ENCODE measurements at places on chromosomes 6 and 20.

GRCh38 chr6:131643855-131644460, 6.9 kb downstream of the ENPP3 start:
- no peak for DNase-seq

DNA sequence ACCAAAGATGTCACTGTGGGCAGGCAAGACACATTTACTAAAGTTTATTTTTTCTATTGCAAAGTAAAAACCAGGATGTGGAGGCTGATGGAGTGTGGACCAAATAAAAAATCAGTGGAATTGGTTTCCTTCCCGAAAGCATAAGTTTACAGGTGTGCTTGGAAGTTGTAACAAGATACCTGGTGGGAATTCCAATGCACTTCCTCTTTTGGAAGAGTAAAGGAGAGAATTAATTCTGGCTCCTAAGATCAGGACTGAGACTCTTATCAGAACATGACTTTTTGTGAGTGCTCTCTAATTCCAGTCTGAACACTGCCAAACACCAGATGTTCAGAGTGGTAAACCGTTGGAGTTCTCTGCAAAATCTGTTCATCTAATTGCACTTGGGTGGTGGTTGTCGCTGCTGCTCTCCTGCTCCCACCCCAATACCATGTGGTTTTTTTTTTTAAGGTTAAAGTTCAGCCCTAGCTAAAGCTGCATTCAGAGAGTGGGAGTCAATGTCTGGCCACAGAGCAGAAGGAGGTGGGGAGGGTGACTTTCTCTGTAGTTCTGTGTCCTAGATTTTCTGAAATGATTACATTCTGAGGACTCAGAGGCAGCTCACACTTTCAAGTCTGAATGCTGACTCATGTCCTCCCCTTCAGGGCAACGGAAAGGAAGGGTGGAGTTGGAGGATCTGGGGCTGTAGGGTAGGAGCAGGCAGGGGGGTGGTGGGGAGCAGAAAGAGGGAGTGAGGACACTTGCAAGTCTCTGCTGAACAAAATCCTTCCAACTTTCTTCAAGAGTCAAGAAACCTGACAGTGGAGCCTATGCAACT, 275.8 kb upstream of the PRDM1 start:
- DNase-seq = peak; percentile 29

GRCh38 chr6:37615564-37616340, 81.9 kb downstream of the MDGA1 start:
- DNase-seq = no peak

GRCh38 chr6:35647400-35647799, 41.3 kb downstream of the FKBP5 start:
- DNase-seq = no peak

DNA sequence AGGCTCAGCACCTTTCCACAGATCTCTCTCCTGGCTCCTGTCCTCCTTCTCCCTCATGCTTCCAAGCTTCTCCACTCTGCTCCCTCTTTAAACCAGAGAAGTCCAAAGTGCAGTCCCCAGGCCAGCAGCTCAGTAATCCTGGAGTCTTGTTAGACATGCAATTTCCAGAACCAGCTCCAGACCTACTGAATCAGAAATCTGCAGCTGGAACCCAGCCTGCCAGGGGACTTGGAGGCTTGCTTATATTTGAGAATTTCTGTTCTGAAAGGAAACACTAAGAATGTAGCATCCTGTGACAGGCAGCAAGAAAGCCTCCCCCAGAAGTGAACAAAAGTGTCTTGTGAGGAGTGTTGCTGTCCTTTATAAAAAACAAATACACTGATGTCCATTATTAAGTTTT, 438.1 kb downstream of the BCKDHB start:
- DNase-seq = no peak

GRCh38 chr20:15005300-15005986, 668.0 kb upstream of the FLRT3 start:
- no peak for DNase-seq

DNA sequence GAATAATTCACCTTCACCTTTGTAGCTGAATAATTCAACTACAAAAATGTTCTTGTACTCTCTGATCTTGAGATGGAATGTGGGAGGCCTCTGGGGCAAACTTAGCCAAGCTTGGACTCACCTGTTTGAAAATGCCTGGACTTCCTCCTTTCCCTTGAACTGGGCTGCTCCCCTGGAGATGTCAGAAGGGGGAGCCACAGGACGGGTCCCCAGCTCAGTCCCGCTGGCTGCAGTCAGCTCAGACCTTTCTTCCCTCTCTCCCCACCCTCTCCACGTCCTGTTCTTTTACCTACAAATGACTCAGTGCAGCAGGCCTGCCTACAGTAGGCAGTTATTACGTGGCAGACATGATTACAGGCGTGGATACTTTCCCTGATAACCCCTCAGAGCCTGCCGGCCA, 131.5 kb upstream of the RALGAPA2 start:
- DNase-seq = no peak

DNA sequence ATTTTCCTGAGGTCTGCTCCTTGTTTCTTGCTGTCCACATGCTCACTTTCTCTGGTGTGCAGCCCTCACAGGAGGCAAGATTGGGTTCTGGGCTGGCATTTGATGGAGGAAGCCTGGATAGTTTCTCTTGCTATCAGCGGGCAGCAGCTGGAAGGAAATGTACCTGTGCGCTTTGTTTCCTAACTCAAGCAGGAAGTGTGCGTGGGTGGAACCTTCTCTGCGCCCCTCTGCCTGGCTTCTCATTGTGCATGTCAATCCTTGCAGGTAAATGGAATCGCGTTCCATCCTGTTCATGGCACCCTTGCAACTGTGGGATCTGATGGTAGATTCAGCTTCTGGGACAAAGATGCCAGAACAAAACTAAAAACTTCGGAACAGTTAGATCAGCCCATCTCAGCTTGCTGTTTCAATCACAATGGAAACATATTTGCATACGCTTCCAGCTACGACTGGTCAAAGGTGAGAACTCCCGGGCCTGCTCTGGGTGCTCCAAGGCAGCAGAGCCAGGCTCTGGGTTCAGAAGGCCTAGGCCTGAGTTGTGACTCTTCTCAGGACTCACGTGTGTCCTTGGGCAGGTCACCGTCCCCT, 16.8 kb upstream of the RBM38 start:
- DNase-seq = no peak

DNA sequence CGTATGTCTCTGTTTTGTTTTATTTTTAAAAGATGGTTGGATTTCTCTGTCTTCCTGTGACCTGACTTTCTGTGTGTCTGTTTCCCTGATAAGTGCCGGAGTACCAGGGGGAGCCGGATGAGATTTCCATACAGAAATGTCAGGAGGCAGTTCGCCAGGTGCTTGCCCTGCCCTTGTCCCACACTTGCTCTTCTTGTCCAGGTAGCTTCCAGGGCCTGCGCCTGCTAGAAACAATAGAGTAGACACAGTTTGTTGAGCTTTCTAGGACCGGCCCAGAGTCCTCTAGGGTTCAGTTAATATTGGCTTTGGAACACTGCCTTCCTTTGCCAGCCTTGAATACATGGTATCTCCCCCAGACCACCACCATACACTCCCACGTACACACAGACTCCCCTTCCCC, 3.9 kb downstream of the ITPA start:
- DNase-seq = no peak

DNA sequence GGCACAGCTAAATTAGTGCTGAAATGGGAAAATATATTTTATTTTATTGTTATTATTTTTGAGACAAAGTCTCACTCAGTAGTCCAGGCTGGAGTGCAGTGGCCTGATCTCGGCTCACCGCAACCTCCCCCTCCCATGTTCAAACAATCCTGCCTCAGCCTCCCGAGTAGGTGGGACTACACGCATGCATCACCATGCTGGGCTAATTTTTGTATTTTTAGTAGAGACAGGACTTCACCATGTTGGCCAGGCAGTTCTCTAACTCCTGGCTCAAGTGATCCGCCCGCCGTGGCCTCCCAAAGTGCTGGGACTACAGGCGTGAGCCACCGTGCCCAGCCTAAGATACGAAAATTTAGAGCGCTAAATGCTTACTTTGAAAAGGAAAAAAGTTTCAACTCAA, 4.8 kb downstream of the RAB23 start:
- no peak for DNase-seq

DNA sequence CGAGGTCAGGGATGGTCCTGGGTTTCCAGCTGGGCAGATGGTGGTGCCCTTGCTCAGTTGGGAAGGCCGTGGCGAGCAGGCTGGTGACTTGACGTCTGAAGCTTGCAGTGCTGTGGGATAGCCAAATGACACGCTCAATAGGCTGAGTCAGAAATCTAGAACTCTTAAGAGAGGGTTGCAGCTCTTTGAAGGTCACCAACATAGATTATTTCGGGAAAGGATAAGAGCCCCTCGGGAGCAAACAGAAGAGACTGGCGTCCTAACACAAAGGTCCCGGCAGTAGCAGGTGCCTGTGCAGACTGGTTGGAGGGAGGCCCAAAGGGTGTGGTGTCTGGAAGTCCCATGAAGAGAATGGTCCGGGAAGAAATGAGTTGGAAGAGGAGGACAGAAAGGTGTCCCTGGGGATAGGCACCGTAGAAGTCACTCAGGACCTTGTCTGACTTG, 18.4 kb downstream of the PKIG start:
- DNase-seq = no peak

DNA sequence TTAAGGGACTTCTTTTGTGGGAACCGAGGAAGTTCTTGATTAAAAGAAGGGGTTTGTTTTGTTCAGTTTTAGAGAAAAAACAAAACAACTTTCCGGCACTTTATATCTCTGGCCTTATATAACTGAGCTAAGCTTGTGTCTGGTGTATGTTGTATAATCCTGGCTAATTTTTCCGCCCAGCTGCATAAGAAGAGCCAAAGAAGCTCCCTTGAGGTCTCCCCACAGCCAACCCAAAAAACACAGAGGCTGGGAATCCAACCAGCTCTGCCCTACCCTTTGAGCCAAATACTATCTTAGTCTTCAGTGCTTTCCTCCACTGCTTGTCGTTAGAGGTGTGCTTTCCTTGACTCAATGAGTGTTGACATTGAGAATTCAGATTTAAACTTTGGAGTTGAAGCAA, 45.5 kb upstream of the RNF146 start:
- no peak for DNase-seq

DNA sequence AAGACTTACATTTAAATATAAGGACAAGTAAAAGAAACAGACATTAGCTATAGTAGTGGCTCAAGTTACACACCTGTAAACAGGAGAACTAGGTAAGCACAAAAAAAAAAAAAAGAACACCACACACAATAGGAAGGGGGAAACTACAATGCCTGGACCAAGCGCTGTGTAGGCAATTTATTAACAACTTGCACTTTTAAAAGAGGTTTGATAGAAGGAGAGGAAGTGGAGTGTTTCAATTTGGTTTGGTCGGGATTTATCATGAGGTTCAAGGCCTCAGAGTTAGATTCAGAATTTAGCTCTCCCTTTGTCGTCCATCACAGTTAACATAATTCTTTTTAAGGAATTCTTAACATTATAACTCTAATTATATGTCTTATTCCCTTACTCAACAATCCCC, 1.1 kb upstream of the USP49 start:
- DNase-seq = no peak

DNA sequence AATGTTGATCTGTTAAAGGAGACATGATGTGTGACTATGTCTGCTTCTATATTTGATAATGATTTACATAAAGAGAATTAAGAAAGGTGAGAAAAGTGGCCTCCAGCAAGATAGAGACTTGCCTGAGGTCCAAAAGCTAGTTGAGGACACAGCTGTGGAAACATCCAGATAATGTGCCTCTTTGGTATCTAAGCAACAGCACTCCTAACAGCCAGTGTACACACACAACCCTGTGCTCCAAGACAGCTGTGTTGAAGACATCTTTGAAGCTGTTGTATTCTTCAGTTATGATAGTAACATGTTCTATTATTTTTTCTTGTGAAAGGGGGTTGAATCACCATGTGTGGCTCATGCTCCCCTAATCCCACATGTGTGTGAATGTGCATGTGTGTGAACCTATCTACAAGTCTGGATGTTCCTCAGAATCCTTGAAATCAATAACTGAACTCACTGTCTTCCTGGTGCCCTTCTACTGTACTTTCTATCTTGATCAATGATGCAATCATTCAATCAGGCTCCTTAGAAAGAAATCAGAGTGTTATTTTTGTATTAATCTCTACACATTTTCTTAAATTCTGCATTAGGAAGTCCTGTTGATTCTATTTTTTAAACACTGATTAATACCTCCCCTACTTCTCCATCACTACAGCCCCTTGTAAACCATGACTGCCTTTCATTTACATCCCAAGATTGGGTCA, 116.7 kb upstream of the SSTR4 start:
- DNase-seq = no peak

GRCh38 chr6:136334853-136335252, 45.2 kb upstream of the BCLAF1 start:
- DNase-seq = no peak

GRCh38 chr6:152244998-152245630, 392.0 kb downstream of the SYNE1 start:
- no peak for DNase-seq

DNA sequence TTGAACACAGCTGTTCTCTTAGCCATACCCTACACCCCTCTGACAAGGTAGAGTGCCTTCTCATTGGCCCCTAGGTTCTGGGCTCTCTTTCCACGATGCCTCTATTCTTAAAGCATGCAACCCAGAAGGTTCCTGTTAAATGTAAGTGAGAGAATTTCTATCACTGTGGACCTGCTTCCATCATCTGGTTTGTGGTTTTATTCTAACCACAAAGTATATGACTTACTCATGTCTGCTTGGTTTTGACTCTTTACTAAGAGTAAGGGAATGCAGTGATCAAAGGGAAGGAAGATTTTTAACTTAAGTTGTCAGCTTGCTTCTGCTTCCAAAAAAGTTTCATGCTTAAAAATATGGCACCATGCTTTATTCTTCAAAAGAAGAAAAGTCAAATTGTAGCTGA, 80.2 kb downstream of the ANKEF1 start:
- no peak for DNase-seq

DNA sequence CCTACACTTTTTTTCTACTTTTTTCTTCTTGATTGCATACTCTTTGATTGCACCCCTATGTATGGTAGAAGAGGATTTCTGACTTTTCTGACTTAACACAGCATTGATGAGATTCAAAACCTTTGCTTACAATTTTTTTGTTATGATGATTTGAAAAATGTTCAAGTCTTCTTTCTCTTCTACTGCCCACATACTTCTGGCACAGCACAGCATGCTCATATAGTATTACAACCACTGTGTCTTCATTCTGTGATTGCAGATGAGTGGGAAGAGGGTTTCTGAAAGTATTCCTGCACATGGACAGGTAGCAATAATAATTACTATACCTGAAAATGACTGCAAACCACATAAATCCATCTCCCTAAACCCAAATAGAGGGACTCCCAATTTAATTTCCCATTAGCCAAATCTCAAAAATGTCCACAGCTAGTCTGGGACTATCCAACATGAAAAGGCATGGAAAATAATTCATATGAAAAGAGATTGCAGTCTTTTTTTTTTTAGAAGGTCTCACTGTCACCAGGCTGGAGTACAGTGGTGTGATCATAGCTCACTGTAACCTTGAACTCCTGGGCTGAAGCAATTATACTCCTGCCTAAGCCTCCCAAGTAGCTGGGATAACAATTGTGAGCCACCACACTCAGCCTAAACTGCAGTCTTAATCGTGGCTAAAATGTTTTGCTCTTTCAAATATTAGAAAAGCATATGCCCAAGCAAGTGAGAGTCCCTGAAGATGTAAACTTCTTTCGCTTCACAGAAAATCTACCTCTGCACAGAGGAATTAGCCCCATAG, 15.9 kb upstream of the TENT5A start:
- DNase-seq = no peak

Measured in Ammon's horn (tissue), 1 donor.